Activated naive CD4-positive, alpha-beta T cell treated with anti-CD3 and anti-CD28 coated beads, Interleukin-2, amount 10 ng/mL, durations not matched to agents 7 days and 5 days (primary cell): ENCODE measurements at places on chromosomes 1 and 21.

DNA sequence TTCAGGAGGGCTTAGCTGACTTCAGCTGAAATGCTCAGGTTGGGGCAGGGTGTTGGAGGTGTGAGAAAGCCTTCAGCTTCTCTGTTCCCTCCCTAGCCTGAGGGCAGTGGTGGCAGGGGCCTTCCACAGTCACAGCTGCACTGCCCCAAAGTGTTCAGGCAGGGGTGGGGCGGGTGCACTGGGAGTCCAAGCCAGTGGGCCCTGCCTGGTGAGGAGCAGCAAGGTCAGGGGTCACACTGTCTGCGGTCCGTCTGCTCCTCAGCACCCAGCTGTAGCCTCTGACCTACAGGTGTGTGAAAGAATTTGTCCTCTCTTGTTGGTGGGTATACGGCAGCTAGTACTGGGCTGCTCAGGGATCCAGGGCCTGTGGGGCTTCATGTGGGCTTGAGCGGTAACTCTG is 490.4 kb upstream of the NCAM2 start:
- no peak for DNase-seq

DNA sequence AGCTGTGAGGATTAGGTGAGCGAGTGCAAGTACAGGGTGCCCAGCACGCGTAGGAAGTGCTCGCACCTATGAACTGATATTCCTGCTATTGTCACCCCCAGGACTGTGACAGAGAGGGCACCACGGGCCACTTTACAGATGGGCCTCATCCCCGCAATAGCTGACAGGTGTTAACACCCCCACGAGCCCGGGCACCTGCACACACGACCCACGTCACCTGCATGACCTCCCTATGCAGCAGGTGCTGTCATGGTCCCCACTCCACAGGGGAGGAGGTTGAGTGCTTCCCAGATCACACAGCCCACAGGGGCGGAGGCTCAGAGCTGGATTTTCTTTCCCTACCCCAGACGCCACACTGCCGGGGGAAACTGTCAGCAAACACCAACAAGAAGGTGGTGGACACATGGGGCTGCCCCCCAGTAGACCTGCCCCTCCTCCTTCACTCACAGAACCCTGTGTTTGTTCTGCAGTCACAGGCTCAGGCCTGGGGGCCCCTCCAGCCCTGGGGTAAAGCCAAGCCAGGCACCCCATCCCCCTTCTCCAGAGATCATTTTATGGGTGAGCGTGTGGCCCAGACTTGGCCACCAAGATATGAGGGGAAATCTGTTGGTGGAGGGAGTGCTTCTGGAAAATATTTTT is 465.5 kb downstream of the MATN1 start:
- DNase-seq = no peak

DNA sequence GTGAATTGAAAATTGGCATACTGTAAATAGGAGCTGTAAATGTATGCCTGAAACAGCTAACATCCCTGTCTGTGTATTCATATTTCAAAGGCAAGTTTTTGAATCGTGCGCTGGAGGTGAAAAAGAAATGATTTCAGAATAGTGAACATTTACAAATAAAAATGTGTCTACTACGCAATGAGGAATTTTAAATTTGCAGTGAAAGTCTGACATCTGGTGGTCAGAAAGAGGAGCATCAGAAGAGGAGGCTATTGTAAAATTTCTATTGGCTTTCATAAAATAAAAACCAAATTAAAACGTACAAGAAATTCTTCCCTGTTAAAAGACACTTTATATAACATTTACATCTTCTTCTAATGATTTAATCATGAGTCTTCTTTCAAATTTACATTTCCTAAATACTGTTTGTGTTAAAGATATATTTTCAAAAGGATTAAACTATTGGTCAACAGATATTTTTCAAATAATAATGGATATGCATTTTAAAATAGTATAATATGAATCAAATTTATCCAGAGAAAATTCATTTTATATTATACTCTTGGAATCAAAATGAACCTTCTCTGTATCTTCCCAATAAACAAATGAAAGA is 113.7 kb upstream of the RRP15 start:
- no peak for DNase-seq

- no peak for DNase-seq
Measured at GRCh38 chr1:154941333-154942013, 5.0 kb upstream of the PMVK start.

DNA sequence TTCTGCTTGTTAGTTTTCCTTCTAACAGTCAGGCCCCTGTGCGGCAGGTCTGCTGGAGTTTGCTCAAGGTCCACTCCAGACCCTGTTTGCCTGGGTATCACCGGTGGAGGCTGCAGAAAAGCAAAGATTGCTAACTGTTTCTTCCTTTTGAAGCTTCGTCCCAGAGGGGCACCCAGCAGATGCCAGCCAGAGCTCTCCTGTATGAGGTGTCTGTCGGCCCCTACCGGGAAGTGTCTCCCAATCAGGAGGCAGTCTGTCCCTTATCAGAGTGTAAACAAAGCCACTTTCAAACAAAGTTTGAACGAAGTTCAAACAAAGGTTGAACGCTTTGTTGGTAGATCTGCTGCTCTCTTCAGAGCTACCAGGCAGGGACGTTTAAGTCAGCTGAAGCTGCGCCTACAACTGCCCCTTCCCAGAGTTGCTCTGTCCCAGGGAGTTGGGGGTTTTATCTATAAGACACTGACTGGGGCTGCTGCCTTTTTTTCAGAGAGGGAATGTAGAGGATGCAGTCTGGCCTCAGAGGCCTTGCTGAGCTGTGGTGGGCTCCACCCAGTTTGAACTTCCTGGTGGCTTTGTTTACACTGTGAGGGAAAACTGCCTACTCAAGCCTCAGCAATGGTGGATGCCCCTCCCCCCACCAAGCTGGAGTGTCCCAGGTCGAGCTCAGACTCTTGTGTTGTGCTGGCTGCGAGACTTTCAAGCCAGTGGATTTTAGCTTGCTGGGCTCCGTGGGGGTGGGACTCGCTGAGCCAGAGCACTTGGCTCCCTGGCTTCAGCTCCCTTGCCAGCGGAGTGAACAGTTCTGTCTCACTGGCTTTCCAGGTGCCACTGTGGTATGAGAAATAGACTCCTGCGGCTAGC is 401.8 kb downstream of the SRGAP2C start:
- peak; percentile 55 for DNase-seq

DNA sequence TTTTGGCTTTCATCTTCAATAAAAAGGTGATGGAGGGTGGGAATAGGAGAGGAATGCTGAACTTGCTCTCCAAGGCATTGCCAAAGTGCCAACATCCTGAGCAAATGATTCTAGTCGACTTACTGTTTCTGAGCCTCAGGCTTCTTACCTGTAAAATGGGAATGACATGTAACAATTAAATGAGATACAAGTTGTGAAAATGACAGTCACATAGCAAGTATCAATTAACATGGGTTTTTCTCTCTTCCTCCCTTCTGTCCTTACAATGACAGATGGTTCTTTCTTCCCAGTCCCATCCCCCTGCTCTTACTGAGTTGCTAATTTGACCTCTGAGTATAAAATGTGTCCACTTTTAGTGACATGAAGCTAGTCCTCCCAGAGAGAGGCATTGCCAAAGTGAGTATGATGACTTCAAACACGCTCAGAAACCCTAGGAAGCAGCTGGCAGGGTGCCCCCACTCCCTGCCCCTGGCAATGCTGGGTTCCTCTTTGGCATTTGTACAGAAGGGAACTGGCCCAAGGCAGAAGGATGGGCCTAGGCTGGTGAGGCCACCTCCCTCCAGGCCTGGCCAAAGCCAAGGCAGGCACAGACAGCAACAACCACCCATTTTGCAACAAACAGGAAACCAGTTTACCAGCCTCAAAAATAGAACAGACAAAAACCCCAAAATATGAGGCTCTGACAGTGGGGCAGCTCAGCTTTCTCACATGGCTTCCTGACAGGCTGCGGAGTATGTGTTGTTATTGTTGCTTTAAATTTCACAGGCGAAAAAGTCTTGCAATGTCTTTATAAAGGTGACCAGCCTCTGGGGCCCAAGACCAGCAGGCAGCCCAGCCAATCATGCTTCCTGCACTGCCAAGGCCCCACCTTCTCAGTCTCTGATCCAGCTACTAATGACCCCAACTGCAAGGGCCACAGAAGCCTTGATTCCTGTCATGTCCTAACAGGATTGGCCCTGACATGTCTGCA is 115.9 kb downstream of the HIVEP3 start:
- peak; percentile 56 for DNase-seq

DNA sequence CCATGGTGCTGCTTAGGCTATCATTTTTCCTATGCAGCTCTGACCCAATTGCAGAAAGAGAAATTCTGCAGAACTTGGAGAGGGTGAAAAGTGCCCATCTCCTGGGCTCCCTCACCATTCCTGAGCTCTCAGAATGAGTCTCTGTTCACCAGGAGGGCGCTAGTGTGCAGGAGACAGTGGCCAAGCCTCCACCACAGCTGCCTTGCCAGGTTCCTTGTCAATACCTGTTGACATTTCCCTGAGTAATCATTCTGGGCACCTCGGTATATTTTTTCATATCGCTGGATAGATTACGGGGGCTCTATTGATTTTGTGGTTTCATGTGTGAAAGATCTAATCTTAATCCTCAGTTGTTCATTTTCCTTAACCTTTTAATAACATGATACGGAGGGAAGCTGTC is 13.0 kb upstream of the C8B start:
- DNase-seq = no peak

GRCh38 chr1:168613038-168613451 is 36.6 kb downstream of the XCL1 start:
- DNase-seq = no peak

DNA sequence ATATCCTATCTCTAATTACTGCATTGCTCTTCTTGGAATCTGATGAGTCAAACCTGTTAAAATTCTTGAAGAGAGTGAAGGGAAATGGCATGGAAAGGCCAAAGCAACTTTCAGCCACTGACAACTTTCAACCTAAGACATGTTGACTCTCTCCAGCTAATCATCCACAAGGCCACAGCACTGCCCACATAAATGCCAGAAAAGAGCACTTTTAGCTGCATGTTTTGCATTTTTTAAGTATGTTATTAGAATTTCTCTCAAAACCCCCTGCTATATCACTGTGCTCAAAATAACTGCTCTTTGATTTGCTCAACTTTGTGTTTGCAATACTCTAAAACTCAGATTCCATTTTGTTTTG is 352.5 kb downstream of the ADGRL2 start:
- no peak for DNase-seq

DNA sequence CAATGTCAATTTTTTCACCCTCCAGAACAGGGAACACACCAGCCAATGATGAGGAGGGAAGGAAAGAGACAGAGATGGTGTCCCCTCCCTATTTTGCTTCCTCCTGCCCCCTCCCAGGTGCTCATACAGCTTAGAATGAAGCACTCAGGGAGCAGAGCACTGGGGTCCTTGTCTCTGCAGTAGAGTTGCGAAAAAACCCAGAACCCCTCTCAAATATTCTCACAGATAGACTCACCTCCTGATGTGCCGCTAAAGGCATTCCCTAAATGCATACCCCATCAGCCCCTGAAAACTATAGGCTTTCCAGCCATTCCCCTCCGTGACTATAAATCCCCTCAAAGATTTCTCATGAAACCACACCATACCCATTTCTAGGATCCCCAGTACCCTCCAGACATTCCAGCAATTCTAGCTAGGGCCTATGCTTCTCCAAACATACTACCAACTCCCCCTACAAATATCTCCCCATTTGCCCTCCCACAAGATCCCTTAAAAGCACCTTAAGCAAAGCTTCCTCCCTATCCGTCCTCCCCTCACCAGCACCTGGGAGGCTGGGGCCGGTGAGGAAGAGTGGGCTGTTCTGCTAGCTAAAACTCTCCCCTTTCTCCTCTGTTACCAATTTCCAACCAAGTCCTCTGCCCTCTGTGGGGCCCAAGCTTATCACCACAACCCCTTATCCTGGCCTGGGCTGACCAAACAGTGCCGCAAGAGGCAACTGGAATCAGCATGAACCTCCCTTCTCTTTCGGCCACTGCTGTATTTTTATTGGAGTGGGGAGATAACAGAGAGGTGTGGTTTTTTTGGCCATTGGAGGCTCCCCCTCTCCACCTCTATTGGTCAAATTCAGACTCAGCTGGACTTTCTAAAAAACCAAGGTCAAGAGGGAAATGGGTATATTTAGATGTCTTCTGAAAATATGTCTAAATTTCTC is 54.7 kb downstream of the RHBG start:
- no peak for DNase-seq

- DNase-seq = no peak
Measured at GRCh38 chr1:32341971-32342370, 5.9 kb upstream of the MARCKSL1 start.

- DNase-seq = no peak
Measured at GRCh38 chr1:229347528-229347927, 4.7 kb upstream of the CCSAP start.

- DNase-seq = no peak
Measured at GRCh38 chr1:201715801-201716741, 112.9 kb upstream of the IPO9 start.

- DNase-seq = no peak
Measured at GRCh38 chr1:7993593-7994479, 32.3 kb downstream of the ERRFI1 start.

GRCh38 chr1:59057796-59058195 is 239.1 kb upstream of the FGGY start:
- no peak for DNase-seq

GRCh38 chr21:18723171-18723570 is 319.6 kb upstream of the TMPRSS15 start:
- DNase-seq = no peak
